ENCODE measurements at places on chromosomes 12 and 14. TPM values are rescaled to one million over a fixed set of nuclear protein-coding genes. Genes with fewer than 3 reads are reported as not detected.

Gene NINJ2
- 0.24 TPM for total RNA-seq

Gene CALCOCO1
- 22.3 TPM for total RNA-seq

- H3K4me3 ChIP-seq = no peak overlapping the region
- no peaks in the 10 kb centered on the region for H3K36me3 ChIP-seq
- H3K27ac ChIP-seq = no peak overlapping the region
These were observed 32.4 kb downstream of the CCDC59 start for GRCh38 chr12:82325540-82326336.

DNA sequence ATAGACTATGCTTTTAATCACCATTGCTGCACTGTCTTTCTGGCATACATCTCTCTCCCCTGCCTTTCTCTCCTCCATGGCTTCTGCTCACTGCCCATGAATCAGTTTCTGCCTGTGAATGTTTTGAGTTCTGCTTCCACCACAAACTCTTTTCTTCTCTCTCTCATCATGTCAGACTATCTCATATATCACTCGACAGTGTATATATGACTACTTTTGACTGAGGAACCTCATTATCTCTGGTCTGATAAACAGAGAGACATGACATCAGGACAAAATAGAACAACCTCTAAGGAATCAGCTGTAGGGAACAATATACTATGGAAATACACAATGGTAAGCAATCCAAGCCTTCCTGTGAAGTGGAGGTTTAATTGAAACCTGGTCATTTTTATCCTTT, 177.9 kb downstream of the FOXA1 start:
- H3K27me3 ChIP-seq = no peaks in the 10 kb centered on the region
- no peak overlapping the region for H3K4me3 ChIP-seq
- no peak for DNase-seq
- no peaks in the 10 kb centered on the region for H3K4me1 ChIP-seq

DNA sequence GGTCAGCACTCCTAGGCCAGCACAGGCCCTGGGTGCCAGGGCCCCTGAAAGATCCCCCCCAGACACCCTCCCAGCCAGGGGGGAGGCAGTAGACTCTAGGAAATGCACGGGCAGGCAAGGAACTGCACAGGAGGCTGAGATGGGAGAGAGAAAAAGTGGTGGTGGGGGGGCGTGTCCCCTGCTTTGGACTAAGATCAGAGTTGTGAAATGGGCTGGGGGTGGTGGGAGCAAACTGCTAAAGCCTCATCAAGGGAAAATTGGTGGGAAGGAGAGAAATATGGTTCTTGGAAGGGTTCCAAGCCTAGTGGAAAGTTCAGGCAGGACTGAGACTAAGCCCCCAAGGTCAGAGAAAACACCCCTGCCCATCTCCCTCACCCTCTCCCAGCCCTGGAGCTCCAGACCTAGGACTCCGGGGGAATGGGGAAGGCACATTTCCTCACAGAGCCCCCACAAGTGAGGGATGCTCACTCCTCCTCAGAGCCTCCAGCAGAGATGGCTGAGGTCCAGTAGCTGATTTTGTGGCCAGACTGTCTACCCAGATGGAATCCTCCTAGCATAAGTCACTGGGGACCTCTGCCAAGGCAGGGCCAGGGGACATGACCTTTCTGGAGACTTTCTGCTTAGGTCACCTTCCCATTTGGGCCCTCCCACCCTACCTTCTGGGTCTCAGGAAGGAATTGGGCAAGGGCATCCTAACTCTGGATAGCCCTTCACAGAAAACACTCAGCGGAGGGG, 29.8 kb downstream of the FIGNL2 start:
- DNase-seq = no peak
- peaks cover 4% of the 10 kb centered on the region for H3K27me3 ChIP-seq
- no peak overlapping the region for H3K27ac ChIP-seq
- no peak overlapping the region for H3K4me3 ChIP-seq

- H3K27me3 ChIP-seq = no peaks in the 10 kb centered on the region
- no peaks in the 10 kb centered on the region for H3K4me1 ChIP-seq
- no peaks in the 10 kb centered on the region for H3K36me3 ChIP-seq
- no peak overlapping the region for H3K4me3 ChIP-seq
- no peak for DNase-seq
These were observed 73.3 kb upstream of the USP44 start for GRCh38 chr12:95624589-95624988.

GRCh38 chr12:102954134-102954533, 3.3 kb upstream of the ASCL1 start:
- no peaks in the 10 kb centered on the region for H3K36me3 ChIP-seq
- H3K4me1 ChIP-seq = no peaks in the 10 kb centered on the region
- H3K27me3 ChIP-seq = peaks cover 87% of the 10 kb centered on the region
- no peak overlapping the region for H3K4me3 ChIP-seq
- no peak overlapping the region for H3K27ac ChIP-seq

- no peaks in the 10 kb centered on the region for H3K27me3 ChIP-seq
- no peaks in the 10 kb centered on the region for H3K4me1 ChIP-seq
- H3K4me3 ChIP-seq = no peak overlapping the region
- peak; percentile 4 for DNase-seq
- H3K27ac ChIP-seq = no peak overlapping the region
- no peaks in the 10 kb centered on the region for H3K36me3 ChIP-seq
These were observed 47.6 kb upstream of the BDKRB2 start for GRCh38 chr14:96156804-96157760.

Gene PRPH
- 2.2 TPM for total RNA-seq

GRCh38 chr12:76713986-76714385, 49.9 kb upstream of the ZDHHC17 start:
- no peak for DNase-seq
- no peaks in the 10 kb centered on the region for H3K36me3 ChIP-seq
- H3K4me3 ChIP-seq = no peak overlapping the region
- H3K27ac ChIP-seq = no peak overlapping the region
- H3K4me1 ChIP-seq = peaks cover 4% of the 10 kb centered on the region
- H3K27me3 ChIP-seq = no peaks in the 10 kb centered on the region

GRCh38 chr14:56117765-56118610, at the start of gene PELI2:
Gene PELI2 (plus strand): TSS chr14:56118411. CDS start chr14:56118661, 250 bp downstream.
- H3K27me3 ChIP-seq = peaks cover 6% of the 10 kb centered on the region
- H3K4me1 ChIP-seq = peaks cover 3% of the 10 kb centered on the region
- H3K36me3 ChIP-seq = no peaks in the 10 kb centered on the region
- peak; percentile 67 for DNase-seq

DNA sequence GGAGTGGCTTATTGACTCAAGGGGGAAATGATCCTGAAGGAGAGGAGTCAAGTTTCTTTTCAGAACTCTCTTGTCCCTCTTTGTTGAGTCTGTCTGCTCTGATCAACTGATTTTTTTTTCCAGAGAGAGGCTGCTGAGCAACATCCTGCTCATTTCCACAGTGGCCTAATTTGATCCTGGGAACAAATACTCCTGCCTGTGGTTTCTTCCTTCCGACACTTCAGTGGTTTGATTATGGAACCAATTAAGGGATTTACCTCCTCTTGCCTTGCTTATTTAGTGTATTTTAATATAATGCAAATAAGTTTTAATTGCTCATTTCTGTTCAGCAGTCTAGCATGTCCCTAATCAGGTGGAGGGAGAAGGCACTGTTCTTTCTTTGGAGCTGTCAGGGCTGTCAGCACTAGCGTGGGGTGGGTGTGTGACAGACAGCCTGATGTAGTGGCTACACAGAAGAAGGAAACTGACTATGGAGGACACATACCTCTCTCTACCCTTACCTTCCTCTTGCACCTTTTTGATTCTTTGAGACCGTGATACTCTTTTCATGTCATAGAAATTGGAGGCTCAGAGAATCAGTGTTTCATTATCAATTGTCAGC, 344.9 kb upstream of the STXBP6 start:
- H3K27ac ChIP-seq = no peak overlapping the region
- no peak overlapping the region for H3K4me3 ChIP-seq
- no peaks in the 10 kb centered on the region for H3K27me3 ChIP-seq
- no peaks in the 10 kb centered on the region for H3K4me1 ChIP-seq
- no peaks in the 10 kb centered on the region for H3K36me3 ChIP-seq
- DNase-seq = no peak

DNA sequence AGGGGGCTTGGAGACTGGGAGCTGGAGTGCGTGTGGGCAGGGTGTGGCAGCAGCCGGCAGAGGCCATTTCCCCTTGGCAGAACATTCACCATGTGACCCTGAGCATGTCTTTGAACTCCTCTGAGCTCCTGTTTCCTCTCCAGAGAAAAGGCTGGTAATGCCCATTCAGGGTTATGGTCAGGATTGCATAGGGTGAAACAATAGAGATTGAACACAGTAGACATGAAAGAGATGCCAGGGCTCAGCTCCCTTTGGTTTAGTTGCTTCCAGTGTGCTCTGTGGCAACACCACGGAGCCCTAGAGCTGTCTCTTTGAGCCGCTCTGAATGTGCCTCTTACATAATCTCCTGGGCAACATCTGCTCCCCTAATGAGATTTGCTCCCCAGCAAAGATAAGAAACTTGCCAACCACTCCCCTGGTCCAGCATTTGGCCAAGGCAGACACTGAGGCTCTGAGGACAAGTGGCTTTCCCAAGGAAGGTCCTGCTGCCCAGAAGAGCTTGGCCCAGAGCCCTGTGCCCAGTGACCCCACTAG, 4.6 kb downstream of the IFI27 start:
- no peak overlapping the region for H3K4me3 ChIP-seq
- no peak overlapping the region for H3K27ac ChIP-seq
- no peaks in the 10 kb centered on the region for H3K36me3 ChIP-seq
- H3K27me3 ChIP-seq = no peaks in the 10 kb centered on the region
